ENCODE measurements at places on chromosomes 16 and 17.

DNA sequence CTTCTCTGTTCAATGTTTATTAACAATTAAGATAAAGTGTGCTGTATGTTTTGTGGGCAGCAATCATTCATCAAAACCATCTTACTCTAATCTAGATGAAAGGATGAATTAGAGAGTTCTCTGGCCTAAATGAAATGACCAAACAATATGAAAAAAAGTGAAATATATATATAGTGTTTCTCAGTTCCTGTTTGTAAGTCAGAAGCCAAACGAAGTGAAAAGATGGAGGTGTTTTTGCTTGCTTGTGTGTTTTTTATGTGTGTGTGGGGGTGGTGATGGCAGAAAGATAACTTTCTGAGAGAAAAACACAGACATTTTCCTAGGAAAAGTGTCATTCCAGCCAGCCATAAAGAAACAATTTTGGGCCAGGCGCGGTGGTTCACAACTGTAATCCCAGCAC lies 138.6 kb downstream of the CDH8 start:
- DNase-seq, result no peak

DNA sequence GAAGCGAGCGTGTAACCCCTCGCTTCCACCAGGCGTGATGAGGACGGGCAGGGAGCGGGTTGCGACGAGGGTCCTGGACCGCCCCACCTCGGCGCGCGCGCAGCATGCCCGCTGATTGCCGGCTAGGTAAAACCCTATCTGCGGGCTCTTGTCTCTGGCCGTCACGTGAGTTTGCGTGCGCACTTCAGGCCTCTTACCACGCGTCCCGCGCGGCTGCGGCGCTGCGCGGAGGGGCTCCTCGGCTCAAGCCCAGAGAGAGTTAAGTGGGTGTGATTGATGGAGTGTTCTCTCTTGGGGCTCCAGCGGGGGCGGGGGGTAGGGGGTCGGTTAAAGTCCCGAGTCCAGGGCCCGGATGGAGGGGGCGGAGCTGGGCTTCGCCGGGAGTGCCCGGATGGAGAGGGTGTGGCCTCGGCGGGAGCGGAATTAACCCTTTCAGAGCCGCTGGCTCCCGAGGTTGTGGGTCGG lies 7.9 kb downstream of the KDM6B start:
- DNase-seq, result peak; percentile 56

DNA sequence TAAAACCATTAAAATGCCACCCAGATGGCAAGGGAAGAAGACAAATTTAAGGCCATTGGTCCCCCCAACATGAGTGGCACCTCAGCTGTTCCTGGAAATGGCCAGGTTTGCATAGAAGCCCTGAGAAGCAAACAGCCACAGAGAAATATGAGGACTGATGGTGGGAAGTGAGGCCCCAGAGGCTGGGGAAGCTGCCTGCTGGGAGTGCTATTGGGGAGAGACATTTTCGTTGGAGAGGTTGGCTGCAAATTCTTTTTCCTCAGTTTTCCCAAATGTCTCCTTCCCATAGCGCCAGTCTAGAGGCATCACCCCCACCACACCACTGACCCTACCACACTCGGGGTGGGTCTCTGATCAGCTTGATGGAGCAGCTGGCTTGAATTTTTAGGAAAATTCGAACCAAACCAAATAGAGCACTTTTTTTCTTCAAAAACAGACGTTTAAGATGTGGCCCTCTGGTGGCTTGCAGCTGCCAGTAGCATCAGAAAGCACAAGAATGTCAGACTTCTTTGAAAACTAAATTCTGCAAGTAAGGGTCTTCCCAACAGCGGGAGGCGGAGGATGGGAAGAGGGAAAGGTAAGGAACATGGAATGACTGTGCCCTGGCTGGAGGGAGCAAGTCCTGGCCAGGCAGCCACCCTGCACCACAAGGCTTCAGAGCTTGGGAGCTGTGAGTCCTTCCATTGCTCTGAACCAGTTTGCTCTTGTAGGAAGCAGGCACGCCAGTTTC lies 13.2 kb upstream of the SLC12A3 start:
- no peak for DNase-seq

- no peak for DNase-seq
Observed at GRCh38 chr17:73369111-73369521, 57.3 kb upstream of the CDC42EP4 start.

- DNase-seq, result no peak
Observed at GRCh38 chr16:49016461-49016860, 265.2 kb downstream of the CBLN1 start.

DNA sequence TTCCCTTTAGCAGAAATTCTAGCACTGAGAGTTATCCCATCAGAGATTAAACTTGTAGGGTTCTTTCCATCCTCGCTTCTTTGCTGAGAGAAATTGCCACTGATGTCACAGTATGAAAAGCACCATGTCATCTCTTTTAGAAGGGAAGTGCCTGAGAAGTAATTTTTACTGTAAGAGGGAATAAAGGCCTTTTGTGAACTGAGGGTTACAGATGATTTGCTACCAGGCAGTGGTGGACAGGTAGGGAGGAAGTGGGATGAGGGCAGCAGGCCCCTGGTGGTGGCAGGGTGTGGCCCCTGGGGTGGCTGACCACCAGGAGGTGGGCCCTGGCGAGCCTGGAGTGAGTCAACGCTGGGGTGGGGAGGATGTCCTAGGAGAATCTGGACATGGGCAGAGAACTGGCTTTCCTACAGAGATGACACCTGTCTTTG lies 6.4 kb upstream of the MILR1 start:
- no peak for DNase-seq

DNA sequence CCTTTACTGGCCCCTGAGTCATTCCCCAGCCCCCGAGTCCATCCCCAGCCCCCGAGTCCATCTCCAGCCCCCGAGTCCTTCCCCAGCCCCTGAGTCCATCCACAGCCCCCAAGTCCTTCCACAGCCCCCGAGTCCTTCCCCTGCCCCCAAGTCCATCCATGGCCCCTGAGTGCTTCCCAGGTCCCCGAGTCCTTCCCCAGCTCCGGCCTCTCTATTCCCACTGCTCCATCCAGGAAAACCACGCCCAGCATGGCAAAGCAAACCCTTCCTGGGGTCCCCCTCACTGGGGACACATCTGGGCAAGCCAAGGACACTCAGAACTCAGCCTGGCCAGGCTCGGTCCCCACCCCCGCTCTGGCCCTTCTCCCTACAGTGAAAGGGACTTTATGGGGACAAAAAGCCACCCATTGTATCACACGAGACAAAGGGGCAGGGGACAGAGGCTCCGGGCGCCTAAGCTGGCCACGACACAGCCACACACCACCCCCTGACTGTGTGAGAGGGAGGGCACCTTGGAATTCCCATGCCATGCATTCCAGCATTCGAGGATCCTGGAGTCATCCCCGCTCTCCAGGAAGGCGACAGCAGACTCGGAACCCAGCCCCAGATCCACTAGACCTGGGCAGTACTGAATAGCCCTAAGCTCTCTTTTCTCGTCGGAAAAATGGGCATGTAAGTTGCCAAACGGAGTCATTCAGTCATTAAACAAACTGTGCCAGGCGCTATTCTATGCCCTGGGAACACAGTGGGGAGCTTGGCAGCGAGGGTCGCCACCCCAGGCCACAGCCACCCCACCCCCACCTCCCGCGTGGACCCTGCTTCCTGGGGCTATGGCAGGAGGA lies 14.0 kb downstream of the PLLP start:
- DNase-seq, result no peak

Measured in amniotic stem cell (primary cell).